ENCODE measurements at places on chromosomes 7 and 10.

- DNase-seq = no peak
Measured at GRCh38 chr10:76031769-76032699, 600.6 kb downstream of the LRMDA start.

DNA sequence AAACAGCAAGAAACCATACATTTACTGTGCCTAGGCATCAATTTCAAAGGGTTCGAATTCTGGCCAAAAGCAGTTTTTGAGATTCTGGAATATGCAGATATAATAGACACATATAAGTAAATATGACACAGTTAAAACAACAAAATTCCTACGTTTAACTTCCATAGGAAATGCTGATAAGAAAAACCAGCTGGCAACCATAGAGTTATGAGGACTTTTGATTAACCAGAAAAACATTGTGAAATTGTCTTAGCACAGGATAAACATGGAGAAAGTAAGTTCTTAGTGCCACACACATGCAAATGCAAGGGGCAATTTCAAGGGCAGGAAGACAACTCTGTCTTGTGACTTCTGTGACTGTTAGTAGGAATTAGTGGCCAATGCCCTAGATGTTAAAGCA, 702.1 kb downstream of the TNS3 start:
- DNase-seq = no peak

- no peak for DNase-seq
Measured at GRCh38 chr7:68439897-68440296, 1158.4 kb upstream of the AUTS2 start.

DNA sequence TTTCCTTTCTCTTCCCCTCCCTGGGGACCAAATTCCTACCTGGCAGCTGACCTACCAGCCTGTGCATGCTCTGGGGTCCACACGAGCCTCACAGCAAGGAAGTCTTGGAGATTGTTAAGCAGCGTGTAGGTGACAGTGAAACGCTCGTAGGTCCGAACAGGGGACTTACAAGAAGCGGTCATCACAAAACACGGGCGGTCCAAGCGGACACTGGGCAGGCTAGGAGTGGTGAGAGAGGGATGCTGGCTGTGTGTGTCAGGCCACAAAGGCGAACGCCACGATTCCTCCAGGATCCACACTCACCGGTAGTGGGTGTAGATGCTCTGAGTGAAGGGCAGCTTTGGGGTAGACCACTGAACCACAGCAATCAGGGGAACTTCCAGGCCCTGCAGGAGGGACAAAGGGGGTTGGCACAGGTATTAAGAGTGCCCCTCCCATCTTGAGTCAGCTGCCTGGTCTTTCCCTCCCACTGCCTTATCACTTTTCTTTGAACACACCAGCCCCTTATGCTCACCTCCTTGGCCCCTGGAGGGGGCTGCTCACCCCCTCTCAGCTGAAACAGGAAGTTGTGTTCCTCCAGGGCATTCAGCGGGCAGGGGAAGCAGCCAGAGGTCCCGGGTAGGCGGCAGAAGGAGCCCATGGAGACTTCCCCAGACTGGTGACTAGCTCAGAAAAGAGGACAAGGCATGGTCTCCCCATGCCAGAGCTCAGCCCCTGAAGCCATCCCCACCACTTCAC, 2.0 kb downstream of the TRAPPC14 start:
- no peak for DNase-seq

- no peak for DNase-seq
Measured at GRCh38 chr10:128160297-128160711, 34.1 kb upstream of the MKI67 start.

DNA sequence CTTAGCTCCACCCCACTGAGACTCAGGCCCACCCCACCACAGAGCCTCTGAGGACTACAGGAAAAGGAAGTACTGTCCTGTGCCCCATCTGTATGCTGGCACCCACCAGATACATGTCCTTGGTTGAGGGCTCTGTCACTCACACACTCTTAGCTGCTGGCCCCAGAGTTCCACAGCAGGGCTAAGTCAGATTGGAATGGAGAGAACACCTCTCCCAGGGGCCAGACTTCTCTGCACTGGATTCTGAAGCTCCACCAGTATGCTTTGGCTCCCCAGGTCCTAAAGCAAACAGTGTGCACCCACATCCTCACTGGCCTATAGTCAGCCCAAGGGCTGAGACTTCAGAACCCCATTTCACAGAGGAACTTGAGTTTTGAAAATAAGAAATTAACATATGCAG, 103.2 kb upstream of the PPP2R2D start:
- no peak for DNase-seq

DNA sequence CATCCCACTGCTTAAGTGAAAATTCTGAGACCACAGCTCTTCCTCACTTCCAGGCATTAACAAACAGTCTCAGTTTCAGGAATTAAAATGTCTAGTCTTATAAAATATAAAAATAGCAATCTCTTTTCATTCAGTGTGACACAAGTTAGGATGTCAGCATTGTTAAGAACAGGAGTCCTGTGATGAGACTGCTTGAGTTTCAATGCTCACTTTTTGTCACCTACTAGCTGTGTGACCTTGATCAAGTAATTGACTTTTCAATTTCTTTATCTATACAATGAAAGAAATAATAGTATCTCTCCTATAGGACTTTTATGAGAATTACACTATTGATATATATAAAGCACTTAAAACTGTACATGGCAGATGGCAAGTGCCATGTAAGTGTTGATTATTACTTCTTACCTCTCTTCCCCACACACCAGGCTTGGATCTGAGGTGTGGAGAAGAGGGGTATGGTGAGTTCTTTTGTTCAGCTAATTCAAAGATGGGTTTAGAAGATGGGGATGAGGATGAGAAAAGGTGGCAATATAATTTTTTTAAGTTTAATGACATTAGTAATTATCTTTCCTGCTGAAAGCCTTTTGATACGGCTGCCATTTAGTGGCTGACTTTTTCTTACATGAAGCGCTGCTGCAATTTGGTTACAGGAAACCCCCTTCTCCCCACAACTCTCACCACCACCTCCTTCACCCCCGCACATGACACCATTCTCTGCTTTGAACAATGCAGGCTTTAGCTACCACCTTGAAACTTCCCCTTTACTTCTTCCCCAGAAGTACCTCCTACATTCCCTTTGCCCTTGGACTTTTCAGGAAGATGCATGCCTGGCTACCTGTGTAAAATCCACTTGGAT, 20.8 kb upstream of the HYAL4 start:
- no peak for DNase-seq

DNA sequence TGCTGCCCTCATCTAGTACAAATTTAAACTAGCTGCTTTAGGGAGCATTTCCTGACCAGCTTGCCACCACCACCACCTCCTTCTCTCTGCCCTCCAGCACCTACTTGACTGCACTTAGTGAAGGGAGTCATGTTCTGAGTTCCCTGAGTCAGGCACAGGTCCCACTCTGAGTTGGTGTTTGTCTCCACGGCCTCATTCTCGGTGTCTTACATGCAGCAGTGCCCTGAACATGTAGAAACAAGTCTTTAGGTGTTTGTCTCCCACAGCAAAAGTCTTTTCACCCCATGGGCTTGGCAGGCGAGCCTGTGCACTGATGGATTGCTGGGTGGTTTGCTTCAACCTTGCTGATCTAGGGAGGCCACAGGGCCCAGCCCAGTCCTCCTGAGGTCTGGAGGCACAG, 16.9 kb downstream of the TSPAN14 start:
- DNase-seq = no peak

GRCh38 chr10:78875932-78876331, 192.8 kb upstream of the ZMIZ1 start:
- no peak for DNase-seq

DNA sequence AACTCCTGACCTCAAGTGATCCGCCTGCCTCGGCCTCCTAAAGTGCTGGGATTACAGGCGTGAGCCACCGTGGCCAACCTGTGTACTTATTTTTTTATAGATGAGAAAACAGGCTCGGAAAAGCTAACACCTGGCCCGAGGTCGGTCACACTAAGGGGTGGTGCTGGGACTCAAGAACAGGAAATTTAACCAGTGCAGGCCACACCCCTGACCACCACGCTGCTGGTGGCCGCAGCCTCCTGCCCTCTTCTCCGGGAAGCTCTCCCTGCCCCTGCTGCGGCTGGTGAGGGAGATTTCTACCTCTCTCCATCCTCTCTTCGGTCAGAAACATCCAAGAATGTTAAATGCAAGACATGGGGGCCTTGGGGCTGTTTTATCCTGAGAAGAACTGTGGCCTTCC, 63.2 kb downstream of the TNRC18 start:
- DNase-seq = no peak

DNA sequence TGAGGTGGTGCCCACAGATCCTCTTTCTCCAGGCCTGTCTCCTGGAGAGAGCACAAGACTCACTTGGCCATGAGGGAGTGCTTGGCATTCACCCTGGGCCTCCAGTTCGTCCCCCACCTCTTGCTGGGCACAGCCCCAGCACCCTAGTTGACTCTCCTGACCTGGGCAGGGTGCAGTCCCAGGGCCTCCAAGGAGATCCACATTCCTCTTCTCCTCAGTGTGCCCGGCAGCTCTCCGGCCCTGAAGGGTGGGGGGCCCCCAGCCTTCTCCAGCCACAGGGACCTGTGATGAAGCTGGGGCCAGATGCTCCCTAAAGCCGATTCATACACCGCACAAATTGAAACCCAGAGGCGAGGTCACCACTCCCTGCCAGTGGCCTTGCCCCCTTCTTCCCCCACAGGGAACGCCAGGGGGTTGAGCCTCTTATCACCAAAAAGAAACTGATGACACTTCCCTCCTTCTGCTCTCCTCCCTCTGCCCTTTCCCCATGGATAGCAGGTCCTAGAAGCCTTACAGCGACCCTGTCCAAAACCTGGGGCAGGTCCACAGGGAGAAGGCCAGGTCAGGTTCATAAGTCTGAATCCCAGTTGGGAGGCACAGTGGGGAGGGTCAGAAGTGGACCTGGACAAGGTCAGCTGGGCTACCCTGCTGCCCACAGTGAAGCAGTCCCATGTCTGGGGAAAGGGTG, 3.1 kb downstream of the EN2 start:
- no peak for DNase-seq

DNA sequence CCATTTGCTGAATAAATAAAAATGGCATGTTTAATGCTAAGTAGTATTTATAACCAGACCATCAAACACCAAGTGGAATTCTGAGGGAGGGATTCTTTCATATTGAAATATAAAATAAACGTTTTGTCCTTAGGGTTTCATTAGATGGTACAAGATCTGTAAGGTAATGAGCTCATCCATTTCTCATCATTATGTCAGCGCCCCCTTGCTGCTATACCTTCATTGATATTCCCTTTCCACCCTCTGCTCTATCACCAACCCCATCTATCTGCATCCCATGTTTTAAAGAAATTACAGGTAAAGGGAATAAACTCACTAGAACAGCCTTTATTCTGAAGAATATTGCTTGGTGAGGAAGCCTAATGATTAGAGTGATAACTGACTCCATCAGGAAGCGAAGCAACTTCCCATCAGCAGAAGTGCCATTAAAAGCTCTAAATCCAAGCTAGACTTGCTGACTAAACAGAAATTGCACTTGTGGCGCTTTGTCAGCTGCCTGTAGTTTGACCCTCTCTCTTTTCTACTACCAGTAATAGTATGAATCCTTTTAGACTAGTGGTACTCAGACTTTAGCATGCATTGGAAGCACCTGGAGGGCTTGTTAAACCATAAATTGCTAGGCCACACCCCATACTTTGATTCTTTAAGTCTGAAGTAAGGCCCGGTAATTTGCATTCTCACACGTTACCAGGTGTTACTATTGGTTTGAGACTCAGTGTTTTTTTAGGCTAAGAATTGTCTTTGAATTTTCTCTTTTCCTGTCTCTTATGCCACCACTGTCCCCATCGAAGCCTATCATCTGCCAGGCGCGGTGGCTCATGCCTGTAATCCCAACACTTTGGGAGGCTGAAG, 27.5 kb downstream of the ADD3 start:
- DNase-seq = no peak

- DNase-seq = no peak
Measured at GRCh38 chr10:5576780-5577624, 52.2 kb downstream of the CALML3 start.

DNA sequence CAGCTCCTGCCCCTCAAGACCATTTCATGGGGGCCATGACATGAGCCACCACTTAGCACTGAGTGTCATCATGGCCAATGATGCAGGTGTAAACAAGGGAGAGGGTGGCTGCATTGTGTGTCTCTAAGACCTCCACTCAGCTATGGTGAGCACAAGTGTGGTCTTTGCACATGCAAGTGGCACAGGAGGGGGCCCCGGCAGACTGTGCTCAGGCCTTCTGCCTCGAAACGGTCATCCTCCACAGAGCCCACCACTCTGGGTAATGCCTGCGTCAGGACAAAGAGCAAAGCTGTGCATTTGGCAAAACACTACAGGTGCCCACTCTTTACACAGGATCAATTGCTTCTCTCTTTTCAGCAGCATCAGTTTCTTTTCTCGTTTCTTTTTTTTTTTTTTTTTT, 125.5 kb downstream of the SH3PXD2A start:
- DNase-seq = no peak

GRCh38 chr10:126798649-126799048, 106.6 kb upstream of the DOCK1 start:
- no peak for DNase-seq

DNA sequence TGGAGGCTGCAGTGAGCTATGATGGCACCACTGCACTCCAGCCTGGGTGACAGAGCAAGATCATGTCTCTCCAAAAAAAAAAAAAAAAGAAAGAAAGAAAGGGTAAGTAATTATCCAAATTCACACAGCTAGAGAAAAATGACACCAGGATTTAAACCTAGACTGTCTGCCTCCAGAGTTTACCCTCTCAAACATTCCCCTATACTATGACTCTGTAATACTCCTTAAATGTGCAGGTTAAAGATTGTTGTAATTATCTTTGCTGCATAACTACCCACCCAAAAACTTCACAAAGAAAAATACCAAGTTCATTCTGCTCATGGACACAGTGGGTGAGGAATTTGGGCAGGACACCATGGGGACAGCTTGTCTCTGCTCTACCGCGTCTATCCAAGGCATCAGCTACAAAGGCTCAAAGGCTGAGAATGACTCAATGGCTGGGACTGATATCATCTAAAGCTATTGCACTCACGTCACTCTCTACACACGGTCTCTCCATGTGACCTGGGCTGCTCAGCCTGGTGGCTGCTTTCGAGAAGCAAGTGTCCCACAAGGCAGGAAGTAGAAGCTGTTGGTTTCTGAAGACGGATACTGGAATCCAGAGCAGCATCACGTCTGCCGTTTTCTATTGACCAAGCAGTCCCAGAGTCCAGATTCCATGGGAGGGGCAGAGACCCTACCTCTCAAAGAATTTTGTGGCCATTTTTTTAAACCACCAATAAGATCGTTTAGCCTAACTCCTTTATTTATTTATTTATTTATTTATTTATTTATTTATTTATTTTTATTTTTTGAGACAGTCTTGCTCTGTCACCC, 185.7 kb upstream of the AUTS2 start:
- DNase-seq = no peak

DNA sequence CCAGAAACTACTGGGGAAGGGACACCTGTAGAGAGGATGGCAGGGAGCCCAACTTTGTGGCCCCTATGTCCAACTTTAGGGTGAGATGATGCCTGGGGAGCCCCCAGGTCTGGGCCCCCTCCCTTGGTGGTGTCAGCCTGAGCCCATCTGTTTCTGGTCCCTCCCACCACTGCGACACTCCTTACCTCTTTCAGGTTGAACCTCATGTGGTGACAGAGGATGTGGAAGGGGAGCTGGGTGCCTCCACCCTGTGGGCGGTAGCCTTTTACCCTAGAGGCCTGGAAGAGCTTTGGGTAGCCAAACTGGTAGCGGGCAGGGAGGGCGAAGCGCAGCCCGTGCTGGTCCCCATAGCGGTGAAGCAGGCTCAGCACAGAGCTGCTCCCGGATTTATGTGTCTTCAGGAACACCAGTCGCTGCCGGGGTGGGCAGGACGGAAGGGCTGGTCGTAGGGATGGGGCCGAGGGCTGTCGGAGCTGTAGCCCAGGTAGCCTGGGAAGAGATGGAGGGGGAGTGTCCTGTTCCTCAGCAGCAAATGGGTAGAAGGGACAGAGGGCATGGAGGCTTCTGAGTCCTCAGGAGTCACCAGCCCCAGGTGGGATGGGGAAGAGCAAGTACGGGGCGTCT, 2.0 kb downstream of the GAL3ST4 start:
- no peak for DNase-seq

Data from NCI-H2081 (cell line).